ENCODE measurements at places on chromosomes 4 and X. TPM values are rescaled to one million over a fixed set of nuclear protein-coding genes. Genes with fewer than 3 reads are reported as not detected.

The SPP1 gene
- 11.3 TPM for total RNA-seq

The SMIM43 gene
- total RNA-seq: 0.43 TPM

The TMSB15C gene
- 5.2 TPM for total RNA-seq

The OCIAD1 gene
- 81.5 TPM for total RNA-seq

The TCEAL6 gene
- not detected for total RNA-seq

The KCNE5 gene
- not detected for total RNA-seq

The RBM47 gene
- total RNA-seq: 0.86 TPM
